ENCODE measurements at places on chromosomes 1 and 21.

DNA sequence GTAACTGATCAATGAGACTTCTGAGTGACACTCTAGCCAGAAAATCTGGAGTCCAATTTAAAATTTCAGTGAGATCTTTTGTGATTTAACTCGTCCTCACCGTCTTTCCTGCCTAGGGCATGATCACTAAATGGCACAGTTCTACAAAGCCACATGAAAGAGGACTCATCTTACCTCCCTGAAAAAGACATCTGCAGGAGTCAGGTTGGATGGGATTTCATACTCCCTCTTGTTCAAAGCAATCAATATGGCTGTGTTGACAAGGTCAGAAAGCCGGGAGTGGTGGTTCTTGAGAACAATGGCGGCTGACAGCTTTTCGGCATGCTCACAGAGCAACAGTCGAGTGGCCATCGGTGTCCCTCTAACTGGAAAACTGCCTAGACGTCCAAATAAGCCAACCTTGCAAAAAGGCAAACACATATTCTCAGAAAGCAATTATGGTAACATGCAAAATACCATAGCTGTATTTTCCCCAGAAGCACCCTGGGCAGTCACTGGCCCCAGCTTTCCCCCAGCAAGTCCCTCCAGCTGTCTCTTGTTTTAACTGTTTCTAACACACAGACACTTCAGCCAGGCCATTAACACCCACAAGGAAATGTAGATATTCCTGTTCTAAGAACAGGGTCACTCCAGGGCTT, 36.6 kb upstream of the ACTA1 start:
- DNase-seq: no peak

GRCh38 chr1:232335261-232335660, 294.7 kb downstream of the SIPA1L2 start:
- DNase-seq: no peak

GRCh38 chr1:59183749-59184317, 113.1 kb upstream of the FGGY start:
- DNase-seq: no peak

DNA sequence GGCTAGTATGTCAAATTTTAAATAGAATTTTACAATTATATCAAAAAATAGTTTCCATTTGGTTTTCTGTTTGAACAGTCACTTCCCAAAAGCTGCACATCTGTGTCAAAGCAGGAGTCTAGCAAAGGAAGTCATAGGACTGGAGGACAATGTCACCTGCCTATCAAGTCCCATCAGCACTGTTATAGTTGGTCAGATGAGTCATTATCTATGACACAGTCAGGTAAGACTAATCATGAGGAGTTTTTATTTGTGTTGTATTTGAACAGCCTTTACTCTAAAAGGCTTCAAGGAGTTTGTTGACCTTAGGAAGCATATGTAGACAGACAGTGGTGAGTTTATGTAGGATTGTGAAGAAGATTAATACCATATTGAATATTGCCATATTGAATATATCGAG, 74.2 kb upstream of the QSOX1 start:
- no peak for DNase-seq

GRCh38 chr1:209241487-209241886, 342.0 kb upstream of the CAMK1G start:
- DNase-seq: no peak

DNA sequence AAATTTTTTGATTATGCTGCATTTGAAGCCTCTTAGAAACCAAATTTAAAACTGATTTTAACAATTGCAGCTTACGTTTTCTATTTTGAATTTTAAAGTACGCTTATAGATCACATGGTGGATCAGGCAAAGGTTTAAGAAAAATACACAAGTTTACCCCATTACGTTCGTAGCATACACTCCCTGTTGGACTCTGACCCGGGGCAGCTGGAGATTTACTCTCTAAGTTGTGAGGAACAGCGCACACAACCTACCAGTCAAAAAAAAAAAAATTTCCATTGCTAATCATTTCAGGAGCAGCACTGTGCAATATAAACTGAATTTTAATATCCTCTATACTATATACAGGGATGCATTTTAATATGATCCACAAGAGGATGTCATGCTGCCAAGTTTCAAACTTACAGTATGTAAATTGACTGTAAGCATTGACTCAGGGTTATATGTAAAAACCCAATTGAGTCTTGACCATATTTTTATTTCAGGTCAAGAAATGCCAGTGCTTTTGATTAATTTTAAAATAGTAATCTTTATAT, 20.4 kb downstream of the CSDE1 start:
- no peak for DNase-seq

DNA sequence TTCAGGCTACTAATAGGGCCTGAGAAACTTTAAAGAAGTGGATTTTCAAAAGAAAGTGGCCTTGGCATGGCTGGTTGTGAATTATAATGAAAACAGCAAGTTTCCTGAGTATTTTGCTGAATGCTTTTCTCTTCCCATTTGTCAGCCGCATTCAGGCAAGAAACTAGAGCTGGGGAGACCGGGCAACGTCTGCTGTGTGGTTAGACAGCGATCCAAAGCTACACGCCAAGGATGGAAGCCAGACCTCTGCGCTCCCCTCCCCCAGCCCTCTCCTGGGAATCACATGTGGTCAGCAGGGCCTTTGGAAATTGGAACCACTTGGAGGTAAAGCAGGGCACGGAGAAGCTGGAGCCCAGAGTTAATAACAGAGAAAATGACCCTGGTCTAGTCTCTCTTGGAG, 114.1 kb upstream of the CD34 start:
- DNase-seq: no peak

DNA sequence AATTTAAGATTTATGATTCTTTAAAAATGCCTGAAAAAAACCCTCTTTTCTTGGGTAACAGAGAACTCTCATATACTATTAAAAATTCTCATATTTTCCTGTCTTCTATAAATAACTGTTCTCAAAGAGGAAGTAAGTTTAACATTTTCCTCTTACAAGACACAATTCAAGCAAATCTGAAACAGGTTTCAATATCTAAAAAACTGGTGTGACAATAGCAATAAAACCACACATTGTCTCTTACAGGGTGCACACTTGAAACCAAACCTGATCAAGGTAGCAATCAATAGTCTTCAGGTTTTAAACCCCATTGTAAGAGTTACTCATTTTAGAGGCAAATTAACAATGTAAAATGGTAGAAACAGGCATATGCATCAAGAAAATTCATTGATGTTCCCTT, 28.0 kb downstream of the FUBP1 start:
- DNase-seq: no peak

DNA sequence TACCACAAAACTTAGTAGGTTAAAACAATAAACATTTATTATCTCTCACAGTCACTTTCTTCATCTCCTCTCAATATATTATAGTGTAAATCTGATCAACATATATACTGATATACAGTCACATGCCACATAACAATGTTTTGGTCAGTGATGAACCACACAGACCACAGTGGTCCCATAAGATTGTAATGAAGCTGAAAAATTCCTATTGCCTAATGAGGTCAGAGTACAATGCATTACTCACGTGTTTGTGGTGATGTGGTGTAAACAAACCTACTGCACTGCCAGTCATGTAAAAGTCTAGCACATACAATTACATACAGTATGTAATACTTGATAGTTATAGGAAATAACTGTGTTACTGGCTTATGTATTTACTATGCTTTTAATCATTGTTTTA, 30.1 kb downstream of the OLFML3 start:
- DNase-seq: no peak

GRCh38 chr1:31306278-31306677, 9.4 kb downstream of the ZCCHC17 start:
- no peak for DNase-seq

GRCh38 chr1:212507369-212507768, 74.6 kb downstream of the NENF start:
- DNase-seq: no peak

DNA sequence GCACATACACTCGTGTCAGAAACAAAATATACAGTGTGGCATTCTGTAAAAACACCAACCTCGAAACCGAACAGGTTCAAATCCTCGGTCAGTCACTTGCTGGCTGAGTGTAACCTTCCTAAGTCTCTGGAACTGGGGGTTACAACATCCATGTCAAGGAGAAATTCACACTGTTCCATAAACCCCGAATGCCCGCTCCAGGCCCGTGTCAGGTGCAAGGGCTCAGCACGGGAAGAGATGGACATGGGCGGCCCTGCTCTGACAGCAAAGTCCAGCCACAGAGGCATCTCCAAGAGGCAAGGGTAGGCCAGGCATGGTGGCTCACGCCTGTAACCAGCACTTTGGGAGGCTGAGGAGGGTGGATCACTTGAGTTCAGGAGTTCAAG, 79.5 kb downstream of the SLC66A1 start:
- no peak for DNase-seq

GRCh38 chr1:8107897-8108296, 81.8 kb upstream of the ERRFI1 start:
- no peak for DNase-seq

GRCh38 chr1:66563941-66564630, 30.1 kb downstream of the SGIP1 start:
- DNase-seq: no peak

DNA sequence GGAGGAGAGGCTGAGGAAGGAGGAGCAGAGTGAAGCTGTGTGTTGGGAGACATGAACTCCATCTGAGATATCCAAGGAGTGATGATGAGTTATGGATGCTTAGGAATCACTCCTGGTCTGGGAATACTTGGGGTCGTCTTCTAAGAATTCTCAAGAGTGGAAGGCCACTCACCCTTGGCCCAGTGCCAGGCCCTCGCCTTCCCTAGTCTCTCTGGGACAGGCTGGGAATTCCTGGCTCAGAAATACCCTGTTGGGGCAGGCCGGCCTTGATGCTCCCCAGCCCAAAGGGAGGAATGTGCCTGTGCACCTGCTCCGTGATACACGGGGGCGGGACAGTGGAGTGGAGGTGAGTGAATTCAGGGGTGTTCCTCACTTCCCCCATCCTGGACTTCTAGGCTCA, 12.6 kb upstream of the LMNA start:
- no peak for DNase-seq

DNA sequence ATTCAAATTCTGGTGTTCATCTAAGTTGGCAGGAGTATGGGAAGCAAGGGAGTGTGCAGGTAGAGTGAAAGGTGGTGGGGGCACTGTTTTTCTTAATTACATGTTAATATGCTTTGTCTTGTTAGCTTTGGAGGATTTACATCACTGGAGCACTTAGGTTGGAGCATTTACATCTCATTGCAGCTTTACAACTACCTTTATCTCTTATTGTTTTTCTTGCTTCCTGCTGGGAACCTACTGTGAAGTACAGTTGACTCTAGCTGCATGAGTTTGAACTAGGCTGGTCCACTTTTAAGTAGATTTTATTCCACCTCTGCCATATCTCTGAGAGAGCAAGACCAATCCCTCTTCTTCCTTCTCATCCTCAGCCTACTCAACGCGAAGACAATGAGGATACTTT, 554.8 kb upstream of the B3GALT2 start:
- no peak for DNase-seq

DNA sequence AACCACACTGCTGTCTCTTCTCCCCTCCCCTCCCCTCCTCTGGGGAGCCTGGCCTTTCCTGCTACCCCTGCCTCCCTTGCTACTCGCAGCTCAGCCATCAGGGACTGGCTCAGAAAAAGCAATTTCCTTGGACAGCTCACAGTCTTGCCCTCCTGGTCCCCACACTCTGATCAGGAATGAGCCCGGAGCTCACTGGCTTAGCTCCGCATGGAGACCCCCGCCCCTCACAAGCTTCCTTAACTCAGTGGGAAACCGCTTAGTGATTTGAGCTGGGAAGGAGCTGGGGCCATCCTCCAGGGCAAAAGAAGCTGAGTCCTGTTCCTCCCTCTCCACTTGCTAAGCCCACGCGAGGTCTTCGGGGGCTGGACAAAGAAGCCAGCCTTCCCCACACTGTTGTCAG, 70.3 kb upstream of the ACTL8 start:
- no peak for DNase-seq

- DNase-seq: no peak
Observed at GRCh38 chr1:177659281-177659680, 310.6 kb downstream of the SEC16B start.

DNA sequence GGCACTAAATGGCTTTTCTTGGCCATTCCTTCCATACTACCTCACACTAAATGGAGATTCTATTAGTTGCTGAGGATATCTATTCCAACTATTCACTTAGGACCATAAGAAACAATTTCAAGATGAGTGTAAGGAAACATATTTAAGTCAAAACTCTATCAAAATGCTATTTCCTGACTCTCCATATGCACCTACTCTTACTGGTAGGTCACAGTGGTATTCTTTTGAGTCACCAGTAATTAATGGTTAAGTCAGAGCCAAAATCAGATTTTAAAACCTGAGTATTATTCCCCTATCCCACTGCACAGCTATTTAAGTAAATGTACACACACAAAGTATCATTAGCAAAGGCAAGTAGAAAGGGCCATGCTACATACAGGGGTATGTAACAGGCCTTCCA, 50.3 kb downstream of the ARID4B start:
- DNase-seq: no peak

DNA sequence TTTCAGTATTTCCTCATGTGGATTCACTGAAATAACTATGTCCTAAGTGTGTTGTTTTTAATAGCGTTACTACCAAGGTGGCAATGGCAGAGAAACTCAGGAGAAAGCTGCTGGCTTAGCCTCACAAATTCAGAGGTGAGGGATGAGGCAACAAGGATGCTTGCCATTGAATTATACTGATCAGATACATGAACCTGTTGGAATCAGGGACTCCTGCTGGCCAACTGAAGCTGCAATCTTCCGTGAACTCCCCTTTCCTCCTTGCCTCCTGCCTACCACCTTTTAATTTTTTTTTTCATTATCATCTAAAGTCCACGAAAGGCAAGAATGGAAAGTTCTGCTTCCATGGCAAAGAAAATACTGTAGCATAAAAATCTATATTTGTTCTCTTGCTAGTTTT, 254.7 kb downstream of the NFIA start:
- DNase-seq: no peak

DNA sequence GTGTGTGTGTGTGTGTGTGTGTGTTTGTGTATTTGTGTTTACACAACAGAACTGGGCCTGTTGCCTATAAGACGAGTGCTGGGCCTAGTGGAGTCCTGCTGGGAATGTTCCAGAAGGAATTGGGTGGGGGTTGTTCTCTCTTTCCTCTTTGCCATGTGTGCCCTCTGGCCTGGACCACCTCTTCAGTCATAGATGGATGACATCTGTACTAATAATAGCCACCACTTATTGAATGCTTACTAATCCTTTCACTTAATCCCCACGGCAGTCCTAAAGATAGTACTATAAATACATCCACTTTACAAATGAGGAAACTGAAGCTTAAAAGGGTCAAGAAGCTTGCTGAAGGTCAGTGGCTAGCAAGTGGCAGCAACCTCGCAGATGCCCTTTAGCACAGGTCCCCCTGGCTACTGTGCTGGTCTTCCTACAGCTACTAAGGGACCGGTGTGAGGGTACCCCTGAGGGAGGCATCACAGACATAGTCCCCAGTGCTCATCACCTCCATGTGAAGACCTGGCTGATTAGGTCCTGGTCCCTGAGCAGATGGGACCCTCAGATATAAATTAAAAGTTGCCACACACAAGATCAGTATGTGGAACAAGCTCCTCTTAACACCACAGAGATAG, 55.2 kb upstream of the KIF1B start:
- DNase-seq: no peak
